ENCODE measurements at places on chromosomes 3 and 15.
A peak's percentile ranks its signal among the peaks of the same experiment; 100 is the strongest.

DNA sequence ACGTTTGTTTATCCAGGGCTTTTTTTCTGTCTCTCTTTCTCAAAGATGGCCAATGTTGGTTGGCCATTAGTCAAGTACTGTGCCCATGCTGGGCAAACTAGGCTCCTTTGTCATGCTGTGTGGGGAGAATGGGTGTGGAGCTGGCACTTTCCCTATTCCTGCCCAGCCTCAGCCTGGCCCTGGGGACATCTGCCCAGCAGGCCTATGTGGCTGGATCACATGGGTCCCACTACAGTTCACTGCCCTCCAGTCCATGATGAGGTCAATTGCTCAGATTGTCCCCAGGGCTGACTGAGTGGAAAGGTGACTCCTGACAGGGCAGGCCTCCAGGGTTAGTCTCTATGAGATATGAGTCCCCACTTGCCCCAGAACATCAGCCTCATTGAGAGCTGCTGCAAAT, 54.4 kb upstream of the HERC1 start:
- DNase-seq, result no peak

- no peak for DNase-seq
Measured at GRCh38 chr15:88939486-88939806, 26.3 kb upstream of the MFGE8 start.

- DNase-seq, result no peak
Measured at GRCh38 chr15:68794863-68795262, 25.8 kb downstream of the ANP32A start.

DNA sequence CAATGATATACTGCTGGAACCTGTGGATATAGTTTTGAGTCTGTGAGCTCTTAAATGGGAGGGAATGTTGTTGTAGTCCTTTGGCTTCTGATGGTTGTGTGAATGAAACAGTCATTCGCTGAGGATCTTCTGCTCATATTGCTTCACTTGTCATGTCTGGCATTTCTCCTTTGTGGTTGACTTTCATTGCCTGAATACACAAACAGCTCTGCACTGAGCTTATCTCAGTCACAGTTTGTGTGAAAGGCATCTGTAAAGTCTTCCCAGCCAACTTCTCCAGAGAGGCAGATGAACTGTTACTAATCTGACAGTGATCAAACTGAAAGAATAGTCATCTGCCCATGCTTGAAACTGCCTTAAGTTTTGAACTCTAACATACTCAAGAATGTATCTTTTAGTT, 59.8 kb downstream of the TMED3 start:
- DNase-seq, result no peak

GRCh38 chr15:92158426-92158825, 235.3 kb upstream of the ST8SIA2 start:
- DNase-seq, result no peak

GRCh38 chr3:42647821-42648459, 5.6 kb upstream of the ZBTB47 start:
- DNase-seq, result no peak

DNA sequence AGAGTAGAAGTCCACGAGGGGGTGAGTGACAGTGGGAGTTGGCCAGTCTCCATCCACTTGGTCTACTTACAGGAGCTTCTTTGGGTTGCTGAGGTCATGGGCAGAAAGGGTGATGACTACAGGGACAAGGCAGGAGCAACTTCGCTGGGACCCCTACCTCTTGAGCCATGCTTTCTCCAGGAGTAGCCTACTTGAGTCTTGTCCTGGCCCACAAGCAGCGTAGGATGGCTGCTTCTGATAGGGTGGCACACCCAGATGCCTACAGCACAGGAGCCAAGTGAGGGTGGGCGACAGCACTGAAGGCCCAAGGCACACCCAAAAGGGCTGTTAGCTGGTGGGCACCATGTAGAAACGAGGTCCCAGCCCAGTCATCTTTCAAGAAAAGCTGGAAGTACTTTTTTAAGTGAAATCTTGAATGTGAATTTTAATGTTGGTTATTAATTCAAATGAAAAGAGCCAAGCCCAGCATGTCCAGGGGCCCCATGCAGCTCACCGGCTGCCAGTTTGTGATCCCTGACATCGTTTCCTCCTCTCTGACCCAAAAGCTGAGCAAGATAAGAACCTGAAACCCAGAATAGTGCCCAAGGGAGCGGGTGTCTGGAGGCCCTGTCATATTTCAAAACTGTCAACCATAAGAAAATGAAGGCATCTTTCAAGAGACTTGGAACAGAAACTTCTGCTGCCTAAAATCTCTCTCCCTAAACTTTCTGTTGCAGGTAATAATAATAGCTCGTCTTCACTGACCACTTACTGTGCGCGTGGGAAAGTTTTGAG, 2.2 kb upstream of the CPEB1 start:
- DNase-seq, result no peak

- DNase-seq, result no peak
Measured at GRCh38 chr15:65171428-65171827, 13.7 kb downstream of the CLPX start.

- no peak for DNase-seq
Measured at GRCh38 chr3:52693071-52693470, 7.2 kb downstream of the GNL3 start.

DNA sequence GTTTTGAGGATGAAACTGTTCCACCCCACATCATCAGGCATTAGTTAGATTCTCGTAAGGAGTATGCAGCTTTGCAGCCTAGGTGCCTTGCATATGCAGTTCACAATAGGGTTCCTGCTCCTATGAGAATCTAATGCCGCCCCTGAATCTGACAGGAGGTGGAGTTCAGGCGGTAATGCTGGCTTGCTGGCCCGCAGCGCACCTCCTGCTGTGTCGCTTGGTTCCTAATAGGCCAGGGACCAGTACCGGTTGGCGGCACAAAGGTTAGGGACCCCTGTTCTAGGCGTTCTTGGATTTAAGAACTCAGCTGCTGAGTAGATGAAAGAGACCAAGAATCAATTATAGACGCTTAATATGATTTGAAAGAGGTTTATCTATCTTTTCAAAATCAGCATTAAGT, 595.4 kb downstream of the CADM2 start:
- DNase-seq, result no peak

- DNase-seq, result no peak
Measured at GRCh38 chr15:78931439-78932257, 13.2 kb downstream of the CTSH start.

DNA sequence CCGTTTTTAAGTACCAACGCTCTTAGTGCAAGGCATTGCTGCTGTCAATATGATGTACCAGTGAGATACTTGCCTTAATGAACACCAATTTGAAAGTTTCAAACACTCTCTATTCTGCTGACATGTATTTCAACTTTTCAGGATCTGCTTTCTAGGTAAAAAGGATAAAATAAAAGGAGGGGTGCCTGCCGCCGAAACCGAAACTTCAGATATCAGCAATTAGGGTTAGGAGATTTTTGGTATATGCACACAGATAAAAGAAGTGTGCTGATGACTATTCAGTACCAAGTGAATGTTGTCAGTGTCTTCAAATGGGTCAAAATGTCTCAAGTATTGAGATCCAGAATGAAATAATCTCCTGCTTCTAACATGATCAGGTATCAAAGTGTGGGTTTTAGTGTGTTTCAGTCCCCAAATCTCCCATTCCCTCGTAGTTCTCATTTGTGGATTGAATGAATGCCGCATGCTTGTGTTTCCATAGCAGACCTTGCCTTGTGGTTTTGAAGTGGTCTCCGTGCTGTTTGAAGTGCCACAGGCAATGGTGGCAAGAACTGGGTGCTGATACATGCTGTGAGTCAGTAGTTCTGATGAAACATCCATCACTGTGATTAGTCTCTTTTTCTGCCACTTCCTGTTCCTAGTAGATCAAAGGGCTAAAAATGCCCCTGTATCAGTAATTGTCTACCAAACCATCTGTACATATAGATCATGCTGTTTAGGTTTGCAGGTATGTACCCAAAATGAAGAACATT, 22.5 kb downstream of the CHST14 start:
- no peak for DNase-seq

GRCh38 chr3:183481582-183481981, 53.2 kb upstream of the MCF2L2 start:
- no peak for DNase-seq

DNA sequence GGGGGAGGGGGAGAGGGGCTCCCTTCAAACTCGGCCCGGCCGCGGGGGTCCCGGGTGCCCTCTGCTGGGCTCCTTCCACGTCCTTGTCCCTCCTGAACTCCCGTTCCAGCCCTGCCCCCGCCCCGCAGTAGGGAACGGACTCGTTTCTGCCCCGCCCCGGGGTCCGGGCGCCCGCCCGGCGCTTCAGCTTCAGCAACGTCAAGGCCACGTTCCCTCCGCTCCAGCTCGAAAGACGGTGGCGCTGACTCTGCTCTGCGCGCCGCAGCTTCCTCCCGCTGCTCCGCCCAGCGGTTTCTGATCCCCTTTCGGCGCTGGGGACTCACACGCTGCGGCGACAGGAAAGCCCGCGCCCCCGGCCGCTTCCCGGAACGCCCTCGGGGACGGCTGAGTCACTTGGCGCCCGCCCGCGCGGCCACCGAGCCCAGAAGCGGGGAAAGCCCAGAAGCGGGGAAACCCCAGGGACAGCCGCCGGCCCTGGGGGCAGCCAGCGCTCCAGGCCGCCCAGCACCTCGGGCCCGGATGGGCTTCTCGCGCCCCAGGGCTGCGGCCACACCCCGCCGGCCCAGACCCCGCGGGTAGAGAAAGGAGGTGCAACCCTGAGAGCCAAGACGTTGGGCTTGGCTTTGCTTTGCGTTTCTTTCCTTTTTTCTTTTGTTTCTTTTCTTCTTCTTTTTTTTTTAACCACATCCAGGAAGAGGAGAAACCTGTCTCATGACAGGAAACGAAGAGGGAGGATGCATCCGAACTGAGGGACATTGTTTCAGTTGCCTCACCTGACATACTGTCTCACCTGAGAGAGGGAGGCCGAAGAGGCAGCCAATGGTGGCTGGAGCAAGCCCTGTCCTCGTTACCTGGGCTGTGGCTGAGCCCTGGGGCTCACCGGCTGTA, 28.9 kb downstream of the ARHGAP31 start:
- DNase-seq, result peak; percentile 58

DNA sequence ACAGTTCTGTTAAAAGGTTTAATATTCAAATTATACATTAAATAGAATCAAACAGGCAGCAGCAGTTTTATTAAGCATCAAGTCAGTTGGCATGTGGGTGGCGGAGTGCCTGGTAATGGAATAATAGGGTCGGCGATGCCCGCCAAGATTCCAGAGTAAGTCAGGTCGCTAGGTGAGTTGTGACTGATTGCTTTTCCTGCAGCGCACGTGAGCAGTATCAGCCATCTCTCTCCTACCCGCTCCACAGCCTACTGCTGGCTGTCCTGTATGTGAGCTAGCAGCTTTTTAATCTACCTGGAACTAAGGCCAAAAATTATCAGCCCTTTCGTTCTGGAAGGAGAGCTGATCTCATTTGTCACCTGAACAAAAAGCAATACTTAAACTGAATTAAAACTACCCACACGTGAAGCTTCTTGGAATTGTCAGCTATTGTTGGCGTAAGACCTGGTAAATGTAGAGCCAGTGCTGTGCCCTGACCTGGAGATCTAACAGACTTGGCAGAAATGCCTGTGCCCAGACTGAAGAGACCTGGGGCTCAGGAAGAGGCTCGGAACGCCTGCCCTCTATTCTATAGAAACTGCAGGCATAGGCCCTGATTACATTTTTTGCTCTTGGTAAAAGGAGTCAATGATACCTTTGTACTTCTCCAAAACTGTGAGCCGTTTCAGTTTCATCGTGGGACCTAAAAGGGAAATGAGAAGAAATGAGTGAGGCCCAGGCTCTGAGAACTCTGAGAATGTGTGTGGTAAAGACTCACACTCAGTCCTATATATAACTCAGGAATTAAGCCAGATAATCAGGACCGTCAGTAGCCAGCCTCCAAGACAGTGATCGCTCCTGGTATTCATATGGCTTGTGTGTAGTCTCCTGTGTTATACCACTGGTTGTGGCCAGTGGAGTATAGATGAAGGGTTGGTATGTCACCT, 21.9 kb downstream of the IDH3A start:
- DNase-seq, result no peak

DNA sequence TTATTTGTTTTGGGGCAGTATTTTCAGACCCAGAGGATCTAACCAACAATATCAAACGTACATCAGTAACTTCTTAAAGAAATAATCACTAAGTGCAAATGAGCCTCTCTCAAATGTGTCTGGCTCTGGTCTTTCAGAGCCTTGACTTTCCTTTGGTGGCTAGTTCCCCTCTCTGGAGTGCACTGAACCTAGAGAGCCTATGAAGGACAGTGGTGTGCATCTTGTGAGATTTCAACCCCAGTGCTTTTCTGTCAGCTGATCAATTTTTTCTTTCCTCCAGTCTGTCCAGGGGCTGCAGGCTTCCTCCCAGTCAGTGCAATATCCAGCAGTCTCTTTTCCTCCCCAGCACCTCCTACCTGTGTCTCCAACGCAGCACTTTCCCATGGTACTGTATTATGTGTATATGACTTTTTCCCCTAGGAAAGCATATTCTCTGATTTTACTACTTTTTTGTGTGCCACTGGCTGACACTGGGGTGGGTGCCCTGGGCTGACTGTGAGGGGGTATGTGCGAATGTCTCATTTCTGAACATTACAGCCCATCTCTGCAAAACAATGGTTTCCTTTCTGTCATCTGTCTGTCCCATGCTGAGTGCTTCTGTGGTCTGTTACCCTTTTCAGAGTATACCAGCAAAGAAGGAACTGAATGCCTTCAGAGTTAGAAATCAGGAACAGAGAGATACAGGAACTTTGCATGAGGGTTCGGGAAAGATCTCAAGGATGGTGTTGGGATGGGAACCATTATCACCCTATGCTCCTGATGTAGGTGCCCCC, 98.8 kb downstream of the ARPP21 start:
- DNase-seq, result no peak

DNA sequence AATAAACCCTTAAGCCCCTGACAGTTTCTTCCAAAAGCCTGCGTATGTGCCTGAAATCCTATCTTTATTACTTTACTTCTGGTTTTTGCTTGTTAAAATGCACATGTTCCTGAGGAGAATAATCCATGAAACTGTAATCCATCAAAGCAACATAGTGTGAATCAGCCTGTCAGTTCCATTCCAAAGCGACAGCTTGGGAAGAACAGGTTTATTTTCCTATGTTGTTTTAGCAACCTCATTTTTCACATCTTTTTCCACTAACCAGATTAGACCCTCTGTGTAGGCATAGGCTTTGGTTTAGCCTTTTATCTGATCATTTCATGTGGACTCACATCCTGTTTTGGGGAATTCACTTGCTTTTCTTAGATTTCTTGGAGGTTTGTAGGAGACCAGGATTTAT, 988.0 kb downstream of the SQOR start:
- DNase-seq, result no peak

DNA sequence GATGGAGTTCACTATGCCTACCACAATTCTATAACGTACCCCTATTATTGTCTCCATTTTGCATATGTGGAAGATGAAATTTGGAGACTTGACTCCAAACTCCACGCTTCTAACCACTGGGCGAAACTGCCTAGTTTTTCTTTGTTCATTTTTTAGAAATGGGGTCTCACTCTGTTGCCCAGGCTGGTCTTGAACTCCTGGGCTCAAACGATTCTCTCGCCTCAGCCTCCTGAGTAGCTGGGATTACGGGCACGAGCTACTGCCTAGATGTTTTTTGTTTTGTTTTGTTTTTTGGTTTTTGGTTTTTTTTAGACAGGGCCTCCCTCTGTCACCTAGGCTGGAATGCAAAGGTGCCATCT, 584 bp upstream of the RPL32 start:
- DNase-seq, result no peak
